ENCODE measurements at places on chromosomes 1 and 21.
A peak's percentile ranks its signal among the peaks of the same experiment; 100 is the strongest.

- no peak for DNase-seq
These were observed 25.0 kb downstream of the LRRC8C start for GRCh38 chr1:89657886-89658285.

- DNase-seq = peak; percentile 45
These were observed at the start of gene AMIGO1 for GRCh38 chr1:109509176-109510134. AMIGO1 (minus strand) TSS chr1:109509727; CDS start chr1:109508912, 815 bp downstream.

DNA sequence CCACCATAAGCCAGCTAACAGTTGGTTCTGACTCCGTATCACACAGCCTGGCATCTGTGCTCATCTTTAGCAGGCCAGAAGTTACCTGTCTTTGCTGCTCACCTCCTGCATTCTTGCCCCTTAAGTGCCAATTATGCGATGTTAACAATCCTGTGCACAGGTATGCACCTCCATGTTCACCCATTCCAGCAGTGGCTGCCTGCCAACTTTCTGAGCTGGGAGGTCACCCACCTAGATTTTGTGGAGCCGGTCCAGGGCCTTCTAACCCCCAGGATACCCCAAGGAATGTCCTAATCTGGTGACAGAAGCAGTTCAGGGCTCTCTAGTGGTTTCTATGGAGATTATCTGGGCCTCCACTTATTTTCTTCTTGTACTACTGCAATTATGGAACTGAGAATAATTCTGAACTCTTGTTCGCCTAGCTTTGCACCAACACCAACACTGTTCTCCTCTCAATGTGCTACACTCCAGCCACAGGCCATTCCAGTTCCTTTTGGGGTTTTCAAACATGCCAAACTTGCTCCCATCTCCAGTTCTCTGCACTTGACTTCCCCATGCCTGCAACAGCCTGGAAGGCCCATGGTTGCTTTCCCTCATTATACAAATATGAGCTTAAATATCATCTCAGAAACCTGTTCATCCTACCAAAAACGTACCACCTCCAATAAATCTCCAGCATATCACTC lies 9.0 kb downstream of the BCAR3 start:
- no peak for DNase-seq

GRCh38 chr1:166960858-166961474 lies 14.4 kb downstream of the ILDR2 start:
- DNase-seq = no peak

DNA sequence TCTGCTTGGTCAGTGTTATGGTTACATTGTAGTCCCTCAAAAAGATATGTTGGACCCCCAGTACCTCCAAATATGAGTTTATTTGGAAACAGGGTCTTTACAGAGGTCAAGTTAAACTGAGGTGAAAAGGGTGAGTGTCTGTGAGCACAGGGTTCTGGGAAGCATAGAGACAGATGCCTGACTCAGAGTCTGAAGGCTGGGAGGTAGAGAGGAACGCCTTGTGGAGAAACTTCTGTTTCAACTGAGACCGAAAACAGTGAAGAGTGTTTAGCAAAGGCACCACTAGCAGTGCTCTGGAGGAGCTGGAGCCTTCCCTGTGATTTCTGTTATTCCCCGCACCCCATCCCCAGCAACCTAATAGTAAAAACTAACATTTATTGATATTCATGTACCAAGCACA lies 65.2 kb upstream of the LRRC8D start:
- no peak for DNase-seq

DNA sequence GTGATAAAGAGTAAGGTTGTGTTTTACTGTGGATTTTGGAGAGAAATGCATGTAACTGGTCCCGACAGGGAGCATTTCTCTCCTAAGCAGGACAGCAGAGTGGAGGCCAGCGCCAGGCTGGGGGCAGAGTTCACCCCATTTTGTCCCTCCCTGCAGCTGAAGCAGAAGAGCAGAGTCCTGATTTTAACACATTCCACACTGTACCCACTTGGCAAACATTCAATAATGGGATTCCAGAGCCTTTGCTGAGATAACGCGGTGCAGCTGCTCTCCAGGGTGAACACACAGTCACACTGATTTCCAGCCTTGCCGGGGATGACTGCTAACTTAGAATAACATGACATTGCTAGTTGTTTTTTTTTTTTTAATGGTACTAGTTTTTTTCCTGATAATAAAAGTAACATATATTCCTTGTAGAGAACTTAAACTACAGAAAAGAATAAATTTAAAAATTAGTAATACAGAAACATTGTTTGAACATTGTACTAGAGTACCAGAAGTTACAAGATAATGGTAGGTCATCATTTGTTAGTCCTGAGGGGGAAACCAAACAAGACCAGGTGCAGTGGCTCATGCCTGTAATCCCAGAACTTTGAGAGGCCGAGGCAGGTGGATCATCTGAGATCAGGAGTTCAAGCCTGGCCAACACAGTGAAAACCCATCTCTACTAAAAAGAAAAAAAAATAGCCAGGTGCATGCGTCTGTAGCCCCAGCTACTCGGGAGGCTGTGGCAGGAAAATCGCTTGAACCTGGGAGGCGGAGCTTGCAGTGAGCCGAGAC lies 77.2 kb downstream of the SCCPDH start:
- no peak for DNase-seq

GRCh38 chr1:78587211-78587610 lies 33.0 kb upstream of the IFI44L start:
- DNase-seq = no peak

GRCh38 chr1:68149110-68149798 lies 83.1 kb downstream of the WLS start:
- no peak for DNase-seq

DNA sequence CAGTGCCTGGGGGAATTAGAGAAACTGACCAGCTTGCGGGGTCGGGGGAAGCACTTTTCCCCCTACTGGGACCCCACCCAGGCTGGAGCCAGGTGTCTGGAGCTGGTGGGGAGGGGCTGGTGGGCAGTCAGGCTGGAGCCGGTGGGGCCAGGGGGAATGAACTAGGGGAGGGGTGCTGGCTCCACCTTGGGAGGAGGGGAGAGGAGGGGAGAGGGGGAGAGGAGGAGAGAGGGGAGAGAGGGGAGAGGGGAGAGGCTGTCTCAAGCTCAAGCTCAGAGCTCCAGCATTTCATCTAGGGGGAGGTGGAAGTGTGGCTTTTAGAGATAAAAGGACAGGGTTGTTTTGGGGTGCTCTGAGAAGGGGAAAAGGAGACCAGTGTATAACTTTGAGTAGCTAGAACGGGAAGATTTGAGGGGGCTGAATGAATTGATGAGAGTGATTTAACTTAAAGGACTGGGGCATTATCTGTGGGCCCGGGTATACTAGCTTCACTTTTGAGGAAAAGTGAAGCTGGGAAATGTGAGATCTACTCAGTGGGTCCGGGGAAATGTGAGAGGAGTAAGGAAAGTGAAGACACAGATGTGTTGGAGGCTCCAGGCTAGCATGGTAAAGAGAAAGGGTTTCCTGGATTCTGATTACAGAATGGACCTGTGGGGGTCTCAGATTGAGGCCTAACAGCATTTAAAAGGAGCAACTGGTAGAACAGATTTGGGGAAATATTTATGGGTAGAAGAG lies 2.8 kb downstream of the EFNA1 start:
- DNase-seq = no peak

DNA sequence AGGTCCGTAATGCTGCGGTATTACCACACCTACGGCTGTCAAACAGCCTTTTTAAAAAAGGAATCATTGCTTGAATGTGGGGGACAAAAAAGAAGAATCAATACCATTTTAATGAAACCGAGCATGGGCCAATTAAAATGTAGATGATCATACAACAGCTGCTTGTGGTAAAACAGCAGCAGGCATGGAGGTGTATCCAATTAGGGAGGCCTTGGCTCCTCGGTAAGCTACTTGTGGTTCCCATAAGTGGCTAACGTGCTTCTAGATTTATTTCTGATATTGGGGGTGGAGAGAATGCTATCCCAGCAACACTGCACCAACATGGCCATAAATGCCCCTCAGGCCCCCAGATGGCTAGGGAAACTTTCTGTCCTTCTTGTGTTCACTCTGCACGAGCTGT lies 1.8 kb downstream of the PTPN14 start:
- DNase-seq = no peak

DNA sequence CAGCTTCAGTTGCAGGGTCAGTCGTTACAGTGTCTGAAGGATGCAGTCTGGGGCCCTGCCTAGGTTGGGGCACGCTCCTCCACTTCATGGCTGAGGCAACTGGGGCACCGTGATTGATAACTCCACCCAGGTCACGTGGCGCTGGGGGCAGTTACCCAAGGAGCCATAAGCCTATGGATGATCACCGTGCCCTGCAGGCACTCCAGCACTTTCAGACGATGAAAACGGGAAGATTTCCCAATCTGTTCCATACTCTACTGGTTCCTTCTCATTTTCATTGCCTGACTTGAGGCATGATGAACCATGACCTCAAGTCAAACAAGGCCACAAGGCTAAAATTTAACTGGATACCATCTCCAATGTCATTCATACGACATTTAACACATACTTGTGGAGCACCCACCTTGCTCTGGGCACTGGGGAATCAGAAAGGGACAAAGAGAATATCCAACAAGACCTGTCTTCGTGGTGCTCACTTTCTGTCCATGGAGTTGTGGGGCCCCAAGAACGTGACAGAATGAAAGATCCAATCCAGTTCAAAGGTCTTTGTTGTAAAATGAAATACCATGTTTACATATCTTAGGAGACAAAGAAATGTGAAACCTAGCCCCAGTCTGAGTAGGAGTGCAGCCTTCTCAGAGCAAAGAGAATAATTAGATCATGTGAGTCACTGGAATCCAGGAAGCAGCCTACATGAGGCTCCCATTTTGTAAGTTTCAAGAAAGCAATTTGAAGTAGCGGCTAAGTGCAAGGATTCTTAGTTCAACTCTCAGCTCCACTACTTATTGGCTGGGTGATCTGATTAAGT lies 39.4 kb upstream of the SPOCD1 start:
- DNase-seq = no peak

Measured in CMK (cell line).